ENCODE measurements at places on chromosomes 4 and X.

DNA sequence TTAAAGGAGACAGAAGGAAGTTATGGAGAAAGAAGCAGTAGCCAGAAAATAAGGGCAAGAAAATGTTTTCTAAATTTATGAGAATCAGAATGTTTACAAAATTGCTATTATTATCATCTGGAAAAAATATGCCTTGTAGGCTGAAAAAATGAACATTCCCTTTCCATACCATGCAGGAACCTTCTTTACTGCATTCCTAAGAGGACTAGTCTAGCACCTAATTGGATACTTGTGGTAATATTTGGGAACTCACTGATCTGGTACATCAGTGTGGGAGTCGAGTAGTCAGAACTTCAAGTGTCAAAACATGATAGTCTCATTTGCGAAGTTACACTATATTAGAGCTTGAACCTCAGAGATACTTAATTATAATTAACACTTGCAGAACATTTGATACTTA, 51.9 kb downstream of the TET2 start:
- no peak for DNase-seq

GRCh38 chr4:81404294-81404693, 67.4 kb downstream of the RASGEF1B start:
- DNase-seq: no peak

DNA sequence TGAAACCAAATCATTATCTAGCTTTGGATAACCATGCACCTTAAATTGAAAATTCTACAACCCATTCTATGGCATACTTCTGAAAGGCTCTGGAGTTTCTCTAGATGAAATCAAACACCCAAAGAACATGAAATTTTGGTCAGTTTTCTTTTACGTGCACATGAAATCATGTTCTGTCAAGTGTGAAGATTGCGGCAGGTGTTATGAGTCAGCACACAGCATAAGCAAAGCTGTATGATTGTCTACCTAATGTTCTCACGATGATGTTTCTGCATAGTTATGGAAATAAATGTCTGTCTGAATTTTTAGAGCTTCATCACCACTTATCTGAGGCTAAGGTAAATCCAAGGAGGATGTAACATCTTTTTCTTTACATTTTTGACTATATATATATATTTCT, 495.3 kb downstream of the IL1RAPL1 start:
- DNase-seq: no peak

GRCh38 chr4:177386278-177386815, 55.9 kb downstream of the AGA start:
- DNase-seq: no peak

Measured in iPS DF 6.9 (cell line).